ENCODE measurements at places on chromosomes 5 and 9.
A peak's percentile ranks its signal among the peaks of the same experiment; 100 is the strongest.

DNA sequence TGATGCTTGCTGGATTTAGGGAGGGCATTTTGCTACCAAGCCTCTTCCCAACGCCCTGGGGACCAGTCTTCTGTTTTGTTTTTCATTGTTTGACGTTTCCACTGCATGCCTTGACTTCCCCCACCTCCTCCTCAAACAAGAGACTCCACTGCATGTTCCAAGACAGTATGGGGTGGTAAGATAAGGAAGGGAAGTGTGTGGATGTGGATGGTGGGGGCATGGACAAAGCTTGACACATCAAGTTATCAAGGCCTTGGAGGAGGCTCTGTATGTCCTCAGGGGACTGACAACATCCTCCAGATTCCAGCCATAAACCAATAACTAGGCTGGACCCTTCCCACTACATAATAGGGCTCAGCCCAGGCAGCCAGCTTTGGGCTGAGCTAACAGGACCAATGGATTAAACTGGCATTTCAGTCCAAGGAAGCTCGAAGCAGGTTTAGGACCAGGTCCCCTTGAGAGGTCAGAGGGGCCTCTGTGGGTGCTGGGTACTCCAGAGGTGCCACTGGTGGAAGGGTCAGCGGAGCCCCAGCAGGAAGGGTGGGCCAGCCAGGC is 23.0 kb downstream of the PCDHGC5 start:
- DNase-seq: no peak

- no peak for DNase-seq
These were observed 94.1 kb downstream of the SSBP2 start for GRCh38 chr5:81656783-81657182.

DNA sequence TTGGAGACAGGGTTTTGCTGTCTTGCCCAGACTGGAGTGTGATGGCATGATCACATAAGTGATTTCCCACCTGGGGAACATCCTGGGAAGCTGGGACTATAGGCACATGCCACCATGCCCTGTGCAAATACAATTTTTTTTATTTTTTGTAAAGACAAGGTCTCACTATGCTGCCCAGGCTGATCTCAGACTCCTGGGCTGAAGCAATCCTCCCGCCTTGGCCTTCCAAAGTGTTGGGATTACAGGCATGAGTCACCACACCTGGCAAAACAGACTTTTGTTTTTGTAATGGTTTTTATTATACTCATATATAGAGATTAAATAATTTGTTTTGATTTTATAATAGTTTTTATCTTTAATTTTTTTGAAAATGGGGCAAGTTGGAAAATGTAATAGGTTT is 14.7 kb downstream of the DNAJC25 start:
- no peak for DNase-seq

DNA sequence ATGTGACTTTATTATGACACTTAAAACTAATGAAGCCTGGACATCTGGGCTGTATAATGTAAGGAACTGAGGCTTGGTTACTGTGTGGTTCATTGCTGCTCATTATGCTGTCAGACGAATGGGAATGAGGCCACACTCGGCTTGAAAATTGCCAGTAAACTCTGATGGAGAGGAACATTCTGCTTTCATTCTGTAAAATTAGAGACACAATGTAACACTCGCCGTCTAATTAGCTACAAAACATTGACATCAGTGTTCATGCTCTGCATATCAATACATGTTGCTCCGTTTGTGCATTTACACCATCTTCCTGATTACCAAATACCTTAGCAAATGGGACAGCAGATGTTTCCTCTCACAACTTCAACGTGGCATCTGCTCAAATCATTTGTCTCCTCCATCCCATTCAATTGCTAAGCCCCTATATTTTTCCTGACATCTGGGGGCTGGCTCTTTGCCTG is 133.0 kb downstream of the SLC28A3 start:
- no peak for DNase-seq

DNA sequence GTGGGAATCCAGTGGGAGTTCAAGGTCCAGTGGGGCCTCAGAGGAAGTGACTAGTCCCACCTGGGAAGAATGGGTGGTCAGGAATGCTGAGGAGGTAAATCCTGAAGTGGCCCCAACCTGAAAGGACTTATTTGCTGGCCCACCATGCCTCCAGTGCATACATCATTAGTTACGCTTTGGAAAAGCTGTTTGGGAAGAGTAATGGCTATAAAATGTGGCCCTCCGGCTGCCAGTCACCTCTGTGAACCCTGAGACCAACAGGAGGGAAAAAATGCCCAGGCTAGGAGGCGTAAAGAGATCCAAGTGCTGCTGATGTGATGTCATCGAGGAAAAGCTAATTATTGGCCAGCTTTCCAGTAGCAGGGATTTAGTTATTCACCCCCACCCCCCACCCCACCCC is 2.7 kb upstream of the SLC26A2 start:
- DNase-seq: no peak

GRCh38 chr5:142782976-142783530 is 12.9 kb downstream of the ARHGAP26 start:
- no peak for DNase-seq

DNA sequence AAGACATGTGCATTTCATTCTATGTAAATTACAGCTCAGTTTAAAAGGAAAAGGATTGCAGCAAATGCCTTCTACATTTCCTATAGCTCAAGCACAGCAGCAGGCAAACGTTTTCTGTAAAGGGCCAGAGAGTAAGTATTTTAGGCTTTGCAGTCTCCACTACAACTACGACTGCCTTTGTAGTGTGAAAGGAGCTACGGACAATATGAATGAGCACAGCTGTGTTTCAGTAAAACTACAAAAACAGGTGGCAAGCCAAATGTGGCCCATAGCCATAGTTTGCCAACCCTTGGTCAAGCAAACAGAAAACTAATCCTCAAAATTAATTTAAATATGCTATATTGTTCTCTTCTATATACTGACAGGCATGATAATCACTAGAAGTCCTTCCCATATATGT is 7.2 kb downstream of the PTBP3 start:
- DNase-seq: no peak

- DNase-seq: peak; percentile 16
These were observed 153.6 kb downstream of the FAM114A2 start for GRCh38 chr5:153885141-153885540.

GRCh38 chr5:172285226-172286143 is 1.9 kb upstream of the UBTD2 start:
- no peak for DNase-seq

- no peak for DNase-seq
These were observed 619.4 kb upstream of the KLF4 start for GRCh38 chr9:108108852-108109448.

GRCh38 chr5:9713959-9714586 is 83.9 kb upstream of the TAS2R1 start:
- no peak for DNase-seq

DNA sequence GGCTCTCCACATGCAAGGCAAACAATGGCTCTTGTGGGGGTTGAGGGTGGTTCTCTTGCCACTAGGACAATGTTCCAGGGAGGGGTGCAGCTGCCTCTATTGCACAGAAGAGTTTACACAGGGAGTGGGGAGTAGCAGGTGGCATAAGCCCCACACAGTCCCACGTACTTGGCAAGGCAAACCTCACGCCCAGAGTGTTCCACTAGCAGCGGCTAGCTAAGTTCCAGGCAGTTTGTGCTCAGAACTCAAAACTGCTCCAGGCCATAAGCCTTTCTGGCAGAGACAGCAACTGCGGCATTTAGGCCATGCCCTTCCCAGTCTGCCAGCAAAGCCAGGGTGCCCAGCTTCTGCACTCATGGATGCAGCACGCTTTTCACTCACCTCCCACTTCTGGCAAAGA is 29.0 kb upstream of the BTNL3 start:
- no peak for DNase-seq

- DNase-seq: no peak
These were observed 119.3 kb upstream of the ZNF608 start for GRCh38 chr5:124865603-124866354.

DNA sequence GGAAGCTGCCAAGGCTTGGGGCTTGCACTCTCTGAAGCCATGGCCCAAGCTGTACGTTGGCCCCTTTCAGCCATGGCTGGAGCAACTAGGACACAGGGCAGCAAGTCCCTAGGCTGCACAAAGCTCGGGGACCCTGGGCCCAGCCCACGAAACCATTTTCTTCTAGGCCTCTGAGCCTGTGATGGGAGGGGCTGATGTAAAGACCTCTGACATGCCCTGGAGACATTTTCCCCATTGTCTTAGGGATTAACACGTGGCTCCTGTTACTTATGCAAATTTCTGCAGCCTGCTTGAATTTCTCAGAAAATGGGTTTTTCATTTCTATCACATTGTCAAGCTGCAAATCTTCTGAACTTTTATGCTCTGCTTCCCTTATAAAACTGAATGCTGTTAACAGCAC is 83.0 kb upstream of the DAP start:
- DNase-seq: no peak

Measured in NCI-H2081 (cell line).